ENCODE measurements at places on chromosomes 7 and 10.

GRCh38 chr10:52801947-52802346 is 29.4 kb upstream of the MBL2 start:
- no peak for DNase-seq

- peak; percentile 31 for DNase-seq
Measured at GRCh38 chr10:29955329-29955935, 104.0 kb downstream of the JCAD start.

DNA sequence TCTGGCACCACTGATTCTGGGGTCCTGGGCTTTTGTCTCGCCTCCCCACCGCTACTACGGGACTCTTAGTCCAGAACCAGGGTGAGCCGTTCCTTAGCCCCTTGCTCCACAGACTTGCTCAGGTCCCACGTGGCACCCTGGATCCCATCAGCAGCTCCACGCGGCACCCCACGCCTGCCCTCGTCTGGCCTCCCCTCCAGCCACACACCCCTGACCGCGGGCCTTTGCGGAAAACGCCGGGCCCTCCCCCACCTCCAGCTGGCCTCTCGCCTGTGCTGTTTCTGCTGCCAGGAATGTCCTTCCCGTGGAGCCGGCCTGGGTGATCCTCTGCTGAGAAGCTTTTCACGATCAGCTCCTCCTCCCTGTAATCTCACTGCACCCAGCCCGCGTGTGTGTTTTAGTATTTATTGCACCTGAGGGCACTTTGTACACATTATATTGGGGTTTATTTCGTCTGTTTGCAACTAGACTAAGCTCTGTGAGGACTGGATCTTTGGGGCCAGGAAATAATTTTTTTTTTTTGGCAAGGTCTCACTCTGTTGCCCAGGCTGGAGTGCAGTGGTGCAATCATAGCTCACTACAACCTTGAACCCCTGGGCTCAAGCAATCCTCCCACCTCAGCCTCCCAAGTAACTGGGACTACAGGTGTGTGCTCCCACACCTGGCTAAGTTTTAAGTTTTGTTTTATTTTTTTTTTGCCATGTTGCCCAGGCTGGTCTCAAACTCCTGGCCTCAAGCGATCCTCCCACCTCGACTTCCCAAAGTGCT is 10.5 kb upstream of the TTYH3 start:
- peak; percentile 89 for DNase-seq

DNA sequence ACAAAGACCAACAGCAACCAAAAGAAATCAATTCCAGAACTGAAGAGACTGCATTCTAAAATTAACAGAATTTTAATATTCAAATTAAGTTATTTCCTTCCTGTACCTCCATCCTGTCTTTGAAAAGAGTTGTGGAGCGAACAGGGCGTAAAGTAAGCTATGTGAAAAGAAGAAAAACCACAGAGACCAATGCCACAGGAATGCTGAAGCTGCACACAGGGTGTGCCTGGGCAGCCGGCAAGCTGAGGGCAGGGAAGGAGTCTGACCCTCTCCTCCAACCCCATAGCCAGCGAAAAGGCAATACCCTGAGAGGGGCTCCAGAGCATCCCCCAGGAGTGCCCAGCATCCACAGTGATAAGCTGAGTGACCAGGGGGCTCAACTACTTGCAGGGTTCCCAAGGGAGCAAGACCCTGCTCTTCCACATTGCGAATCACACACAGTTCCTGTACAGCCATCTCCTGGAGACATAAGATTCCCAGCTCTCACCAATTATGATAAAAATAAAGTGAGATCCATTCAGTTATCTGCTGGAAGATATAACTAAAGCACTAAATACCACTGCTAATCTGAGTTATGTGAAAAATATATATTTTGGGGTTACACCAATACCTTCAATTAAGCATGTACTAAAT is 93.8 kb downstream of the PARD3 start:
- no peak for DNase-seq

DNA sequence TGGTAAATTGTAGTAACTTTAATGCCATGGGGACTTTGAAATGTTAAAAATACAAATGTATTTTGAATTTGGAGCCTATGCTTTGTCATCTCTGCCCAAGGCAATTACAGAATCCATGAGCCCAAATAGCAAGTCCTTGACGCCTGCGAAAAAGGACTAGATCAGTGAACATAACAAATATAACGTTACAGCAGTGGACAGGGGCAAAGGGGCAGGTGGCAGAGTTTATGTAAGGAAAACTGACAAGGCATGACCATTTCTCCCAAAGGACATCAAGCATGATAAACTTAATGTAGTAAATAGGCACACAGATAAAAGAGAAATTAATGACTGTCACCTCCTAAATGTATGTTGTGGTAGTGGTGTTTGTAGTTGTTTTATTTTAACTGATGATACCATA is 297.1 kb downstream of the LRRTM3 start:
- no peak for DNase-seq

GRCh38 chr7:131959106-131959812 is 402.8 kb upstream of the PODXL start:
- DNase-seq = peak; percentile 35

DNA sequence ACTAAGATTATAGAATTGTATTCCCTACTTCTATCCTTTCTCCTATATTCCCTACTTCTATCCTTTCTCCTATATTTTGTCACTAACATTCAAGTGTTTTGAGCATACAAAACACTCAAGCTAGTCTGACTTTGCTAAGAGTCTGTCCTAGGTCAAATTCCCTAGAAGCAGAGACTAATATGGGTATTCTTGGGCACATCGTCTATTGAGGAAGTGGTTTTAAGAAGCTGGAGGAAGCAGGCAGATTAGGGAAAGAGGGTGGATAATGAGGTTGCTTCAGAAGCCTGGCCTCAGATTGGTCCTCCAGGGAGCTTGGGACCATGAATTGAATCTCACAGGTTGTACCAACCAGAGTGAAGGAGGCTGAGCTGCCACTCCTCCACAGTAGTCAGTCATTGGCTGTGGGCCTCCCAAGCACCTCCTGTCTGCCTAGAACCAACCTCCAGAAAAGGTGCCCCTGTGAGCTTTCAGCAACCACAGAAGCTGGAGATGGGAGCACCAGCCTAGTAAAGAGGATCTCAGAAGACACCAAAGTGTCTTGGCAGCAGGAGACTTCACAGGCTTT is 295.9 kb upstream of the PHF14 start:
- DNase-seq = no peak

GRCh38 chr10:79948976-79949722 is at the start of gene SFTPD:
Gene SFTPD (minus strand): TSS chr10:79949105. CDS start chr10:79946659, 2,446 bp downstream.
- no peak for DNase-seq
